Karpas-422 (cell line): ENCODE measurements at places on chromosomes 2 and 18.

DNA sequence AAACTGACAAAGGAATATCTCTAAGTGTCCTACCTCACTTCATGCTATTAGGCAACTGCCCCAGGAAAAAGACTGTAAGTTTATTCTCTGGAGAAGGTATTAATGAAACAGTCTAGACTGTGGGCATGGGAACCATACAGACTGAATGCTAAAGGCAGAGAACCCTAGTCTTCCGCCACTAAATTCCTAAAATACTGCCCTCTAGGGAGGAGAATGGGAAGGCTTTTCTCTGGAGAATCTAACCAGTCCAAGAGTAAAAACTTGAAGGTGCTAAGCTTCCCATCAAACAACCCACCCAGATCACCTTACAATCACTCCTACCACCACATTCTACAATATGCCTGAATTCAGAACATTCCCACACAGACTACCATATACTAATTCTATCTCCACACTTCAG, 3.4 kb downstream of the SRBD1 start:
- DNase-seq: no peak

DNA sequence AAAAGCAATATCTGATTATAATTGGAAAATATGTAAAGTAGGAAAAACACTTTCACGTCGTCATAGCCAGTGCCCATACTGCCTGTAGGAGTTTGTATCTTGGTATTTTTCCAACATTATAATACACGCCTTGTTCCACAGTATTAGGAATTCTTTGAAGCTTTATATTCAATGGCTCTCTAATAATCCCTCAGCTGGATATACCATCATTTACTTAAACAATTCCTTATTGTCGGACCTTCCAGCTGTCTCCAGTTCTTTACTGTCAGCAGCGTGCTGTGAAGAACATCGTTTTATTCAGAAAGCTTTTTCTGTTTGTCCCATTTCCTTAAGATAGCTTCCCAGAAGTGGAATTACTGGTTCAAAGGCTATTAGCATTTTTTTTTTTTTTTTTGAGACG, 31.7 kb downstream of the ATP6V1C2 start:
- DNase-seq: no peak

DNA sequence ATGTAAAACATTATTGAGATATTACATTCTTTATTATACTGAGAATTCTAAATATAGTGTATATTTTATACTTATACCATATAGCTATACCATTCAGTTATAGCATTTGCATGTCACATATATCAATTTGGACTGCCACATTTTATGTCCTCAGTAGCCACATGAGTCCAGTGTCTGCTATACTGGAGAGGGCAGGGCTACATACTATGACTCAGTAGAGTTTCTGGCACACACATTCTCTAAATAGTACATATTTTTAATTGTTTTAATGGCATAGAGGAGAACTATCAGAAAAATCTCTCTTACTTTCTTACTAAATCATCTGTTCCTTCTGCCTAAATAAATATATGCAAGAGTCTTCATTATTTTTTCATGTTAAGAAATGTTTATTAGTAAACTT, 55.4 kb upstream of the COL5A2 start:
- DNase-seq: no peak

GRCh38 chr2:8525582-8526402, 156.1 kb upstream of the ID2 start:
- DNase-seq: peak; percentile 76

DNA sequence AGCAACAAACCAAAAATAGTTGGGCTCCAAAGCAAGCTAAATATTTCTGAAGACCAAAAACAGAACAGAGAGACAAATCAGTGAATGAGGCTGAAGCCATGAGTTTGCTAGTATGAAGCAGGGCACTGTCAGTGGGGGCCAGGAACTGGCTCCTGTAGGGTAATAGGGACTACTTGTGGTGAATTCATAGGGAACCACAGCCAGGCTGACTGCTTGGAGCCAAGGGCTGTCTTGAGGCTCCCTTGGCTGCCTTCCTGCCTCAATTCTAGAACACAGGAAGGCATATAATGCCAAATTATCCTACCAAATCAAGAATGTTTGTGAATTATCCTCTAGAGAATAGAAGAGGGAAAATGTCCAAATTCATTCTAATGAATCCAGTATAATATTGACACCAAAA, 406.0 kb downstream of the CCDC85A start:
- no peak for DNase-seq

DNA sequence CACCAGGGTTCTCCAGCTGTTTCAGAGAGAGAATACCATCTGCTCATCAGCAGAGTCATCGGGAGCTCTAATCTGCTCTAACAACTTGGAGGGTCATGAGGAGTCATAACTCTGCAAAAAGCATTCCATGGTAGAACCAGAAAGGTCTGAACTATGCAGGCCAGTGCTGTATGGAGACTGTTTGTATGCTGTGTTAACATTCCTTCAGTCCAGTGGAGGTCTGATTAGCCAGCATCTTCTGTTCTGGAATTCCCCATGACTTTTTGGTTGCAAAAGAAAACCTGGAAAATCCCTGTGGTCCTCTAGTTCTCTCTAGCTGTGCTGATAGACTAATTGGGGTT, 9.4 kb upstream of the ITGB6 start:
- DNase-seq: no peak

GRCh38 chr18:22286585-22286984, 117.2 kb downstream of the GATA6 start:
- DNase-seq: no peak

GRCh38 chr2:100936070-100936741, 65.9 kb upstream of the RPL31 start:
- no peak for DNase-seq

GRCh38 chr18:34773961-34774766, 64.1 kb downstream of the DTNA start:
- no peak for DNase-seq

- DNase-seq: no peak
Observed at GRCh38 chr2:12451726-12452125, 265.0 kb upstream of the TRIB2 start.

- DNase-seq: no peak
Observed at GRCh38 chr2:217049956-217050355, 190.1 kb upstream of the TNP1 start.

- DNase-seq: no peak
Observed at GRCh38 chr2:190017837-190018236, 44.7 kb downstream of the MSTN start.

- no peak for DNase-seq
Observed at GRCh38 chr2:46430992-46431391, 48.4 kb upstream of the TMEM247 start.

- DNase-seq: no peak
Observed at GRCh38 chr2:1626271-1626681, 118.0 kb downstream of the PXDN start.

GRCh38 chr2:226076529-226076928, 677.0 kb downstream of the NYAP2 start:
- no peak for DNase-seq
